ENCODE measurements at places on chromosomes 1 and 21.
A peak's percentile ranks its signal among the peaks of the same experiment; 100 is the strongest.

- DNase-seq = peak; percentile 26
Measured at GRCh38 chr1:10431070-10431730, 967 bp downstream of the CENPS start.

- DNase-seq = no peak
Measured at GRCh38 chr1:42759114-42759513, 7.7 kb downstream of the P3H1 start.

GRCh38 chr1:107532318-107532717 lies 391.5 kb downstream of the NTNG1 start:
- DNase-seq = no peak

GRCh38 chr1:244296003-244296402 lies 155.7 kb downstream of the ADSS2 start:
- no peak for DNase-seq

GRCh38 chr1:242089911-242090310 lies 91.0 kb upstream of the MAP1LC3C start:
- no peak for DNase-seq

DNA sequence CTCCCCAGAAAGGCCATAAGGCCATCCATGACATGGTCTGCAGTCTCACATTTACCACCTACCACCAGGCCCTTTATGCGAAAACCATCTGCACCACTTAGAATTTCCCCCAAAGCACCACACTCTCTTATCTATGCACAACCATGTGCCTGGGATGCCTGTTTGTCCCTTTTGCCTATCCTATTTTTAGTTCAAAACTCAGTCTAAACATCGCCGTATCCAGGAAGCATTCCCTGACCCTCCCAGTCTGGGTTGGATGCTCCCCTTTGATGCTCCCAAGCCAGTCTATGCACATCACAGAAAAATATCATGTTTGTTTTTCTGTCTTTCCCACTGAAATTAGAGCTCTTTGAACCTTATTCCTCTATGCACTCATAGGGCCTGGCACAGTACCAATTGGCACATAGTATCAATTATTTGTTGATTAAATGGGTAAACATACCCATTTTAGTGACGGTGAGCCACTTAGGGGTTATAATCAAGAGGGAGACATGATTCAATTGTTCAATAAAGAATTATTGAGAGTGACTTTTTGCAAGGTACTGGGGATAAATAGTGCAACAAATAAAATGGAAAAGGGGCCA lies 6.7 kb downstream of the MPL start:
- DNase-seq = no peak

DNA sequence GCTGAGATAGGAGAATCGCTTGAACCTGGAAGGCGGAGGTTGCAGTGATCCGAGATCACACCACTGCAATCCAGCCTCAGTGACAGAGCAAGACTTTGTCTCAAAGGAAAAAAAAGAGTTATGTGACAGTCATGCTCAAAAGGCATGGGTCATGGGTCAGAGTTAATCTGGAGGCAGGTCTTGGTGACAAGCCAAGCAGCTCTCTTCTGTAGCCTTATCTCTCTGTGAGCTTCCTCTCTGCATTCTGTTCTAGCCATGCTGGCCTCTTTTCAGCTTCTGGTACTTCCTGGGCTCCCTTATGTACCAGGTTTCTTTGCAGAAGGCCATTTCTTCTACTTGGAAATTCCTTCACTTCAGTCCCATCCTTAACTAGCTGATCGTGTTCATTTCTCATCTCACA lies 63.6 kb downstream of the NGF start:
- DNase-seq = no peak

GRCh38 chr1:202698276-202698675 lies 12.0 kb downstream of the SYT2 start:
- no peak for DNase-seq

GRCh38 chr1:47751996-47752451 lies 245.2 kb downstream of the TRABD2B start:
- no peak for DNase-seq

DNA sequence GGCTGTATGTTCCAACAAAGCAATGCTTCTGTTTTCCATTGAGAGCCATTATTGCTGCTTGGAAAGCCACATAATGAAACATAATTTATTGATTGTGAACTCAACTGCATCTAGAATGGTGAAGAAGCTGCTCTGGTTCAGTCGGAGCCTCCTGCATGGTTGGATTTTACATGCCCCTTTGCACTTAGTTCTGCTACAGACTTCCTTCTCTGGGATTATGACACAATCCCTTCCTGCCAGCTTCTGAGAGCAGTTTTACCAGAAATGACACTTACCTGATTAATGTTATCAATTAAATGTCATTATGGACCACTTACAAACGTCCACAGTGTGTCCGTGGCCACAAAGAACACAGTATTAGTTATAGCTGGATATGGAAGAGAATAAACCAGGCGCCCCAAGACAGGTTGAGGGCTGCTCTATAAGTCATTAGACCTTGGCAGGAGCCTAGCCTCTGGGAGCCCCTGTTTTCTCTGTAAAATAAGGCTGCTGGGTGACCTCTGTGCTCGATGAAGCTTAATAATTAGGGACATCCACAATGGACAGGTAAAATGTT lies 7.0 kb upstream of the CD58 start:
- no peak for DNase-seq

- no peak for DNase-seq
Measured at GRCh38 chr1:117642963-117643362, 37.1 kb downstream of the TENT5C start.

- DNase-seq = no peak
Measured at GRCh38 chr1:6358757-6359201, 34.8 kb downstream of the ACOT7 start.

DNA sequence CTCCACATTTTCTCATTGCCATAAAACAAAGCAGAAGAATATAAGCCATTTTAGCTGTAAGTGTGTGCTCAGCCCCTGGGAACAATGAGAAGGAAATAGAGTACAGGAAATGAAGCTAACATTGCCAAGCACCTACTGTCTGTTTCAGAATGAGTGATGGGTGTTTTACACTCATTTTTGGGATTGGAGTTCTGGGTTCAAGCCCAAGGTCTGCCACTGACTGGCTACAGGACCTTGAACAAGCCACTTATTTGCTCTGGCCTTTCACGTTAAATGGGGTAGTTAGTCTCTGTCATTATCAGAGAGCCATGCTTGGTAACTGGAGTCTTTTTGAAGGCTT lies 80.7 kb upstream of the KAZN start:
- no peak for DNase-seq

- no peak for DNase-seq
Measured at GRCh38 chr1:6688001-6688400, 13.6 kb downstream of the DNAJC11 start.

DNA sequence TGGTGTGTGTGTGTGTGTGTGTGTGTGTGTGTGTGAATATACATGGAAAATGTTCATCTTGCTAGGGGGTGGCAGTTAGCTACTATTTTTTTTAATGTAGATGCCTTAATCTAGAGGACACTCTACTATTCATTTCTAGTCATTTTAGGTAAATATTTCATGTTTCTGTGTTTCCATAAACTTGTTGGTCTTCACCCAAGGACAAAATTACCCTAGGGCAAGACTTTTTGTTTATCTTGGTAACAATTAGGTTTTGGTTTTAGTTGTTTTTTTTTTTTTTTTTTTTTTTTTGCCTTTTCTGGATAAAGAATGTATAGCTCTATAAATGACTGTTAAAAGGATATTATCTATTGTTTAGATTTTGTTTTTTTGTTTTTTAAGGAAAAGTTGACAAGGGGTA lies 32.2 kb downstream of the CLEC20A start:
- no peak for DNase-seq

DNA sequence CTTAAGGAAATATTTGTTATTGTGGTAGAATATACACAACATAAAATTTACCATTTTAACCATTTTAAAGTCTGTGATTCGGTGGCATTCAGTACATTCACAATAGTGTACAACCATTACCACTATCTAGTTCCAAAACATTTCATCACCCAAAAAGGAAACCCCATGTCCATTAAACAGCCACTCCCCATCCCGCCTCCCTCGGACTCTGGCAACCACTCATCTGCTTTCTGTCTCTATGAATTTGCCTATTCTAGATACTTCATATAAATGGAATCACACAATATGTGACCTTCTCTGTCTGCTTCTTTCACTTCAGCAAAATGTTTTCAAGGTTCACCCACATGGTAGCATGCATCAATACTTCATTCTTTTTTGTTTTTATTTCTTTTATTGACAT lies 51.3 kb downstream of the PTP4A2 start:
- no peak for DNase-seq

DNA sequence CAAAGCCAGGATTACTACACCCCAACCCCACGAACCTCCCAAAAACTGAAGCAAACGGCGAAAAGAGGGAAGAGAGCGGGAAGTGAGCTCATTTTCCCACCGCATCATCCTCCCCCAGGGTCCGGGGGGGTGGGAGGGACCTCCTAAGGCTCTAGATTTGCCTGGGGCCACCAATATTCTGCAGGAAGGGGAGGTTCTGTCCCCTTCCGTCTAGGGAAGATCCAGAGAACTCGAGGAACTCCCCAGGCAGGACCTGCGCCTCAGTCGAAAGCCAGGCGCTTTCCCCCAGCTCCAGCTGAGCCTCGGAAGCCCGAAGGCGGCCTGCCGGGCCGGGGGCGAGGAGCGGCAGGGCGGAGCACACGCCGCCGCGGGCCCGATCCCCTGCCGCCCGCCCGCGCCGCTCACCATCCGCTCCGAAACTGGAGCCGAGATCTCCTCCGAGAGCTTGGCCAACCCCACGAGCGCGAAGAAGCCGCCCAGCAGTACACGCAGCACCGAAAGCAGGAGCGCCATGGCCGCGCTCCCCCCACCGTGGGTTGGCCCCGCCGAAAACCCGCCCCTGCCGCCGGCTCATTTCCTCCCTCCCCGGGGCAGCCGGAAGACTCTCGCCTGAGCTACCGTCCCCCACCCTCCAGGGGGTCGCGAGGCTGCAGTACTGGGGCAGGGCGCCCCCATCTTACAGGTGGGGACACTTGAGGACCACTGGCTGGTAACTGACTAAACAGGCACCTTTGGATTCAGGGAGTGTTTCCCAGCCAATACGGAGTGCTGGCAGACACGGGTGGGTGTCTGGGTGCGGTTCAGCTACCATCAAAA lies at the start of gene TMEM35B:
TMEM35B (minus strand) TSS at position 555 of the 816 bp plus-strand sequence; CDS start at position 513, 42 bp downstream.
- peak; percentile 19 for DNase-seq

DNA sequence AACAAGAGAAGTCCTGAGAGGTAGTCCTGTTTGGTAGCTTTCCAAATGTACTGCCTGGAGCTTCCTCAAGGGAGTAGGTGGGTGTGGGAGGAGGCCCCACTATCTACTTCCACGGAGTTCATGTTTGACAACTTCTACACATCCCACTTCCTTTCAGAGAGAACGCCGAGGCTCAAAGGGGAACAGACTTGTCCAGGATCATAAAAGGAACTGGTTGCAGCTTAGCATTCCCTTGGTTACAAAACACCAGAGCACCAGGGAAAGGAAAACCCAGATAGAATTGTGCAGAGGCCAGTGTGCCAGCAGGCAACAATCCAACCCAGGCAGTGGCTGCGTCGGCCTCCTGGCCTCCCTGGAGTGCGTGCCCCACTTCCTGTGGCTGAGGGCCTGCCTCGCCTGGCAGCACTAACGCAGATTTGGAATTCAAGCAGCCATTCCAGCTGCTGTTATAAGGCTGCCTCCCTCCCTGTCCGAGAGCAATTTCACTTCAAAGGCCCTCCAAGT lies 4.2 kb upstream of the RAP1GAP start:
- no peak for DNase-seq

GRCh38 chr1:52552236-52552504 lies 722 bp downstream of the TUT4 start:
- peak; percentile 83 for DNase-seq

DNA sequence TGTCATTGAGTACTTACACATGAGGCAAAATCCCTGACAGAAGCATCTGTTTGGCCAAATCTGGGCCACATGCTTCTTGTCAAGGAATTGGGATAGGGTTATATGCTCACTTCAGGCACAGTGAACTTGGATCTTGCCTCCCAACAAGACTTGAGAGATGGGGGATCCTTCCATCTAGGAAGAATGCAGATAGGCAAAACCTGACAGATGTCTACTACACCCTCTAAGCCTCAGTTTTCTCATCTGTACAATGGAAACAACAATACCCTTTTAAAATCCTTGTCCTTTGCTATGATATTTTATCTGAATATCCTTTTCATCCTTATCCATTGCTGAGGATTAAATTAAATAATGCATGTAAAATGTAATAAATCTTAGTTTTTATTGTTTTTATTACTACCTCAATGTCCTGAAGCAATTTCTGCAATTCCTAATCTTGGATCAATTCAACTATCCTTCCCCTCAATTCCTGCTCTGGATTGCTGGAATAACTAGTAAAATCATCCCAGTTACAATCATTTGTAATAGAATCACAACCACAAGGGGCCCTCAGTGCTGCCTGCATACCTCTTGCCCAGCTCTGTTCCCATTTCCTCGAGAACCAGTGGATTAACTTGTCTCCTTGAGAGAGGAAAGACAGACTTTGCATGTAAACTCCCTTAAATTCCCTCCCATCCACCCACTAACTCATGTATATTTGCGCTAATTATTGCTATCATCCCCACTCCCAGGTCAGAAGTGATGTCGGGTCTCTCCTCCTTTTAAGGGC lies 8.1 kb upstream of the XPR1 start:
- DNase-seq = no peak

DNA sequence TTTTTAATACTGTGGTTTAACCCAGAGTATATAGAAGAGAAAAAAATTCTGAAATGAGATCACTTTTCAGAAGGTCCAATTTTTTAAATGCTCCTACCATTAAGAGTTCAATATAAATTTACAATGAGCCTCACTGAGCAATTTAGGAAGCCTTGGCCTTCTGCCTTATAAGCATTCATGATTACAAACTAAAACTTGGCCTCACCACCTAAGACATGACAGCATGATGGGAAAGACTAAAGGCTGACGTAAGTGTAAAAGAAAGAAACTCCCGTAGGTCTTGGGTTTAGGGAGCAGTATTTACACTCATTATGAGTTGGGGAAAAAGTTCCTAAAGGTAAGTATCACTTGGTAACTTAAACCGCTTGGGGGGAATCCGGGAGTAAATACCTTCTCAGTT lies 70.7 kb upstream of the ESRRG start:
- no peak for DNase-seq

DNA sequence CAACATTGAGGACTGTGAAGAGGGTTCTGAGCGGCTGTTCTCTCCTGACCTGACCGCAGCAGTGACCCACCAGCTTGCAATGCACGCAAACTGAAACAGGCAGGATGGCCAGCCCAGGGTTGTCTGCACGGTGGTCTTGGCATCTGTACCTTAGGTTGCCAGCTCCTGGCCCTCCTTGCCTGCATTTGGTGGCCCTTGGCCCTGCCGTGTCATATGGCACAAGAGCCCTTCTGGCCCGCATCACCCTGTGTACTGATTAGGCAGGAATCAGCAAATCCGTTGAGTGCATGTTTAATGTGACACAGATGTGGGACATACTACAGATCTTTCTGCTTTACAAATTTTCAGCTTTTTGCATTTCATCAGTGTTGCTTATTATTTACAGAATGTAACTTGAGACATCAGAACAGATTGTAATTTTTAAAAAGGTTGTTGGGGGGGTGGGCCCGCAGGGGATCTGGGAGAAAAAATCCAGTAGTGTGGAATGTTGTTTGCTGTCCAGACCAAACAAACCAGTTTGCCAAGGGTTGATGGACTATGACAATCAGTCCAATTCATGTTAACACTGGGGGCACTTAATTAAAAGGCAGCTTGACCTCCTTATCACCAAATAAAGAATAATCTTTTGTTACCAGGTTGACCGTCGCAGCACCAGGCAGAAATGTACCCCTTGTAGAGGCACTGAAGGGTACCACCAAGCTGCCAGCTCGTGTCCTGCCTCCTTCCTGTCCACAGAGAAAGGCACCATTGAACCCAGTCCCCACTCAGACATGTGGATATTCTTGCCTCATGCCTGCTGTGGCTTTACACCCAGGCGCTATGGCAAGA lies 132.6 kb downstream of the DHRS3 start:
- no peak for DNase-seq
